Cerebellum (tissue), 4 donors: ENCODE measurements at places on chromosomes 12 and 14.

DNA sequence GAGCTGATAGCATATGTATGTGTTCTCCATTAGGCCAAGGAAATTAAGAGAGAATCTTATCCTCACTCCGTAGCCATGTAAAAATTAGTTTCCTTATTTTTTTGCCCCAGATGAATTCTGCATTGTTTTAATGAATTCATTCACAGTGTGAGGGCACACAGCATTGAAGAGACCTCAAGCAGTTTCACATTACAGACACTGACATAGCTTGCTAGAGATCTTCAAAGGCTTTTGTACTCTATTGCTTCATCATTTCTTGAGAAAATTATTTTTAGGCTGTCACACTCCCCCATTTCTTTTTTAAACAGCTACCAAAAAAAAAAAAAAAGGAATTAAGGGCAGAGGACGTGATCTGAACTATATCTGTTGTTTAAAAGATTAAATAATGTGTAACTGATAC is 251.1 kb downstream of the BCAT1 start:
- DNase-seq, result no peak

DNA sequence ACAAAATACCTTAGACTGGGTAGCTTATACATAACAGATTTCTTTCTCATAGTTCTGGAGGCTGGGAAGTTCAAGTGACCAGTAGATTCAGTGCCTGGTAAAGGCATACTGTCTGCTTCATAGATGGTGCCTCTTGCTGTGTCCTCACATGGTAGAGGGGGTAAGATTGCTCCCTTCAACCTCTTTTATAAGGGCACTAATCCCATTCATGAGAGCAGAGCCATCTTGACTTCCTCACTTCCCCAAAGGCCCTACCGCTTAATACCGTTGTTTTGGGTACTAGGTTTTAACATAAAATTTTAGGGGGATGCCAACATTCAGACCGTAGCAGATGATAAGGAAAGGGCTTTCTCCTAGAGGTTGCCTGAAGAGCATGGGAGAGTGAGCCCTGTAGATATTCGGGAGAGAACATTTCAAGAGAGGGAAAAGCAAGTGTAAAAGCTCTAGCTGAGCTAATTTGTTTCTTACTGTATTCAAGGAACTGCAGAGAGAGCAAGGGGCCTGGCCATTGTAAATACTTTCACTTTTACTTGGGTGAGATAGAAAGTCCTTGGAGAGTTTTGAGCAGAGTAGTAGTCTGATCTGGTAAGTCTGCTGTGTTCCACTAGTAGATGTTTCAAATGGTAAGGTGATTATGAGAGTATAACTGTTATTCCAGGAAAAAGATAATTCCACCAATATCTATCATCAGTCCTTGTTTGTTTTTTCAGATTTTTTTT is 27.3 kb downstream of the FRS2 start:
- no peak for DNase-seq

GRCh38 chr14:102951799-102952198 is 29.3 kb downstream of the AMN start:
- DNase-seq, result no peak

- DNase-seq, result no peak
These were observed 5.0 kb downstream of the OSBPL8 start for GRCh38 chr12:76554405-76555230.

DNA sequence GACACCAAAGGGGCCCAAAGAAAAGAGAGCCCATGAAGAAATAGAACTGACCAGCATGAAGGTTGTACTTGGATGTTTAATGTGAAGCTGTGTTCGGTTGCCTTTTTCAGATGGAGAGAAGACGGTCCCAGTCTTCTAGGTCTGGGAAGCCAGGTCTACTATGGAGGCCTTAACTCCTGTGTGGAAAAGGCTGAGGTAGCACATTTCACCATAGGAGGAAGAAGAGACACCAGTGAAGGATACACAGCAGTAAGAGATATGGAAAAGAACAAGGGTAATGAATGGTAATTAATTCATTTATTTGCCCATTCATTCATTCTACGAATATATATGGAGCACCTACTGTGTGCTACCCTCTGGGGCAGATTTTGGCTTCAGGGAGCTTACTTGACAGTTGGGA is 151.6 kb upstream of the PLEKHG7 start:
- no peak for DNase-seq

- DNase-seq, result no peak
These were observed 85.1 kb downstream of the ACACB start for GRCh38 chr12:109201496-109201885.

- DNase-seq, result peak; percentile 38
These were observed 5.5 kb downstream of the CNTN1 start for GRCh38 chr12:40697566-40698259.

GRCh38 chr12:101490286-101490920 is 15.3 kb downstream of the SPIC start:
- no peak for DNase-seq

DNA sequence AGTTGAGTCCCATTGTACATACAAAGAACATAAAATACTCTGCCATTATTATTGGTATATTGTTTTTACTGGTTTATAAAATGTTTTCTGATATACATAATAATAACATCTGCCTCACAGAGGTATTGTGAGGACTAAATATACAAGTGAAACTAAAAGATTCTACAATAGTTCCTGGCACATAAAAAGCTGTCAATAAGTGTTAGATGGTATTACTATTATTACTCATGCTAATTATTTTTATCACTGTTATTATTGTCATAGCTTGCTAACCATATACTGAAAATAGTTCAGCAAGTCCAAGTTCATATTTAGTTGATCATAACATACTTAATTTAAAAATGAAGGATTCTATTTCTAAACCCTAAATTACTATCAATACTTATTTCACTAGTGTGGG is 34.4 kb downstream of the BTG1 start:
- DNase-seq, result no peak

- DNase-seq, result no peak
These were observed 890 bp downstream of the AVPR1A start for GRCh38 chr12:63149909-63150712.

DNA sequence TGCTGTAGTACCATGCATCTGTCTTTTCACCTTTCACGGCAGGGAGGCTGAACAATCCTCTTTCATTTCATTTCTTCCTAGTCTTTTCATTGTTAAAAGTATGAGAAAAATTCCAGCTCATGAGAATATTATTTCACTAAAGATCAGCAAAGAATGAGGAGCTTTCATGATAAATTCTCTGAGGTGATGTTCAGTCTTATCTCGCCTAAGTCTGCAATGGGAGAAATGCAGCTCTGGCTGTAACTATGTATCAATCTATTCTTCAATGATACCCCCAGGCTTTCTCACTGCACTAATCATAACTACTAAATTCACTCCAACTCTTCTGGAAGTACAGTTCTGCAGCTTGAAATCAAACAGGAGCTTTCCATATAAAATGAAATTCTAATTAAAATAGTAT is 15.7 kb downstream of the FOXG1 start:
- DNase-seq, result no peak

GRCh38 chr14:75459099-75459741 is 31.4 kb downstream of the JDP2 start:
- no peak for DNase-seq

GRCh38 chr14:26897196-26897595 is 299.4 kb upstream of the NOVA1 start:
- no peak for DNase-seq

- DNase-seq, result no peak
These were observed 56.8 kb downstream of the HEATR5A start for GRCh38 chr14:31363331-31364073.

DNA sequence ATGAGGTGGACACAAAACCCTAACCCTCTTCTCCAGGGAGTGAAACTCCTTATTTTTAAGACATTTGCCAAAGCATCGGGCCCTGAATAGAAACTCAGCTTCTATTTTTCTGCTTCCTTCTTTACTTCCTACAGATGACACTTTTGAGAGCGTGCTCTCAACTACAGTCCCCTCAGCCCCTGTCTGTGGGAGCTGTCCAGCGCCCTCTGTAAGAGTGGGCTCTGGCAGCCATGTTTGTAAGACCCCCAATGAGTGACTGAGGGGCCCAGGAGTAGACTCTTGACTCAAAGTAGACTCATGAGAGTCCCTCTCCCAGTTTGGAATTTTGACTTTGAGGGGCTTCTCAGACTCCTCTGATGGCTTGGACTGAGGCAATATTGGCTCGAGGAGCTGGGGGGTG is 25.5 kb upstream of the BATF start:
- DNase-seq, result no peak

GRCh38 chr14:101078892-101079221 is 175.3 kb upstream of the RTL1 start:
- no peak for DNase-seq

DNA sequence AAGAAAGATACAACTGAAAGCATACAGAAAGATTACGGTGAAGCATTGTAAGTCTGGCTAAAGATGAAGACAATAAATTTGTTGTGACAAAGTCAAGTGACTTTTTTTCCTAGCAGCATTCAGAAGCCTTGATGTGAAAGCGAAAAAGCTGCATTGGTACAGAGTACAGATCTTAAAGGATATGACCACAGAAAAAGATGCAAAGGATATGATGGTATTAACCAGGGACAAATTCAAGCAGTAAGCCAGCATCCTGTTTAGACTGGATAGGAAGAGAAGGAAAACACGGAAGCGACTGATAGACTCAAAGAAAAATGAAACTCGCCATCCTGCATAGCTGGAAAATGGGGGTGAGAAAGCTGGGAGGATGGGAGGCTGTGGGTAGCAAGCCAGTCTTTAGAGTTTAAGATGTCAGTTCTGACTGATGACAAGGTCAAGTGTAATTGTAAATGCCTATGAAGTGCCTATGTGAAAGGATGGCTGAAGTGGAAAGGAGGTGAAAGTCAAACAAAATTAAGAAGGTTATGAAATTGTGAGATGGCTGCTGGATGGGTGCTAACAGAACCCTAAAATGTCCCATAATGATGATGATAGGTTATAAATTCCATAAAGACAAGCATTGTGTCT is 92.4 kb downstream of the PHLDA1 start:
- DNase-seq, result no peak

DNA sequence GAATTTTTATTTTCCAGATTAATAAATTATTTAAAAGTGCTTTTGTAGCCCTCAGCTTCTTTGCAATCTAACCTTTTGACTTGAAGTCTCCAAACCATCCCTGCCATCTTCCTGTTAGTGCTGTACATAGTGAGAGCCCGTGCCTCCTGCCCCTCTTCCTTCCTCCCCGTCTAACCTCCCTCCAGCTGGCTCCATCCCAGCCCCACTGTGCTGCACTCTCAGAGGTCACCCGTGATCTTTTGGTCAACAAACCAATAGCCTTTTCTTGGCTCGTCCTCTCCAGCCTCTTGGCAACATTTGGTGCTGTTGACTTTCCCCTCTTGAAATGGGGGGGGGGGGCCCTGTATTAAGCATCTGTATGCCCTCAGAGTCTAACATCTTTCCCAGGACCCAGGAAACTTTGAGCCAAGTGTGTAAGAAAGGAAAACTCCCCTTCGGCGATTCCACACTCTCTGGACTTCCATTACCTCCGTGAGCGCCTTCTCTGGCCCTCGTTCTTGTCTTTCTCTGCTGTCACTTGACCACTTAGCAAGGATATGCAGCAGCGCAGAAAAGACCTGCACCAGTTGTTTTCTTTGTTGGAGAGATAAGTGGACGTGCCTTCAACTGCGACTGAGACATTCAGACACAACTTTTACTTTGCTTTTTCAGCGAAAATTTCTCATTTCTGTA is 44.1 kb downstream of the FBXW8 start:
- no peak for DNase-seq

GRCh38 chr14:56099081-56099797 is 19.0 kb upstream of the PELI2 start:
- no peak for DNase-seq

DNA sequence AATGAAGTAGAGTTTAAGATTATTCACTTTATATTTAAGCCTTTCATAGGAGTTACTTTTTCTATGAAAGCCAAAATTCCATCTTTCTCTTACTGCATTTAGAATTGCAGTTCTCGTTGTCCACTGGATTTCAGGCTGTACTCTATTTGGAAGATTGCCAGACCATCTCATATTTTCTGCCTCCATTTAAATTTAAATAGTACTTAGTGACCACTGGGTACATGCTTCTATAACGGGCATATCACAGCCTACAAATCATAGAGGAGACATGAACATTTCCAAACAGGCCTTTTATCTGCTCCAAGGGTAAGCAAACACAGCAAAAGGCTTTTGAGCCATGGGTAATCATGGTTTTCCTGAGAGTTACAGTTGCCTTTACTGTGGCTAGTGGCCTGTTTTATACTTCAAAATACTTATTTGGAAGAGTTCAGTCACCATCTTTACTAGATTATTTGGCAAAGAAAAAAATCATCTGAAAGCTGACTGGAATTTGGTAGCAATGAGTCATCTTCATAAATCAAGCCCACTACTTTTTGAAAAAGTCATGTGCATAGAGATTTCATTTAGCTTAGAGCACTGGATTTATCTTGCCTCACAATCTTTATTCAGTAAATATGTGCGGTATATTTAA is 15.7 kb downstream of the ANO6 start:
- no peak for DNase-seq

GRCh38 chr14:64510825-64511671 is 6.5 kb downstream of the ZBTB1 start:
- peak; percentile 59 for DNase-seq

- no peak for DNase-seq
These were observed 185.8 kb upstream of the NUDT4 start for GRCh38 chr12:93191956-93192355.

DNA sequence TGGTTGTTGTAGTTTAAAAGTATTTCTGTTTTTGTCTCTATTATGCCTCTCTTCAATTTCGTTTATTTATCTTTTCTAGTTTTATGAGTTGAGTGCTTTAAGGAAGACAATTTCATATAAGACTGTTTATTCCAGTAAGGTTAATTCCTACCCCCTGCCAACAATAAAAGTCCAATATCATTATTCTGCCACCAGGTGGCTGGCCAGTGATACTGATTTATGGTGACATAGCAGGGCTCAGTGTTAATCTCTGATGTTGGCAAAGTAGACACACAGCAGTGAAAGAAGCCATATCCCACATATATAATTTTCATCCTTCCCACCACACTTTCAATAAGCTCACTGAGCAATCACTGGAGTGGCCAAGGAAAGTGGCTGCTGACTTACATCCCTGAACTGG is 69.0 kb upstream of the BMP4 start:
- DNase-seq, result no peak

DNA sequence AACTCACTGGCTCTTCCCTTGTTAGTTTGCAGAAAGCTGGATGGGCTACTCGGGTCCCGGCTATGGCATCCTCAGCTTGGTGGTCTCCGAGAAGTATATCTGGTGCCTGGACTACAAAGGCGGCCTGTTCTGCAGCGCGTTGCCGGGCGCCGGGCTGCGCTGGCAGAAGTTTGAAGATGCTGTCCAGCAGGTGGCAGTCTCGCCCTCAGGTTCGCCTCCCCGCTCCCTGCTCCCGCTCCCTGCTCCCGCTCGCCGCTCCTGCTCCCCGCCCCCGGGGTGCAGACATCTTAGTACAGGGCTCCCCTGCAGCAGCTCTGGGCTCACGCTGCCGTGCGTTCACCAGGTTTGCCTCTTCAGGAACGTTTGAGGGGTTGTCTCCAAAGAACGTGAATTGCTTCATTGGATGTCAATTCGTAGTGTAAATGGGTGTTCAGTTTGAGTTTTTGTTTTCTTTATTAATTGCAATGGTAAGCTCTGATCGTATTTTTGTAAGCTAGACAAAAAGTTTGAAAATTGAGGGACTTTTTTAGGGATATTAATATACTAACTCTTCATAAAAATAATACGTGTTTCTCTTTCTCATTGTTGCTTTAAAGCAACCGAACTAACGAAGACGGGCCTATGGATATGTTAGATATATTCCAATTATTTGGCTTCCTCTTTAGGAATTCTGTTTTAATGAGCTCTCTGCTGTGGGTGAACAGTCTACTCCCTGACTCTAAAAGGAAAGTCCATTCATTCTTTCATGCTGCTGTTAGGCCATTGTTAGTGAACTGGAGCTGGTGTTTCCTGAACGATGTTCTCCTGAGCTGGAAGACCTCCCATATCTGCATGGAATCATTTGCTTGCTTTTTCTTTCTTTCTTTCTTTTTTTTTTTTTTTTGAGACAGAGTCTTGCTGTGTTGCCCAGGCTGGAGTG is 71.3 kb downstream of the ANKRD9 start:
- peak; percentile 93 for DNase-seq
